Central memory CD4-positive, alpha-beta T cell (primary cell): ENCODE measurements at places on chromosomes 5 and 9.

GRCh38 chr9:131633491-131634031 is 88.2 kb downstream of the PRRT1B start:
- DNase-seq: no peak

- no peak for DNase-seq
Observed at GRCh38 chr5:93294199-93294598, 286.8 kb downstream of the NR2F1-AS1 start.

DNA sequence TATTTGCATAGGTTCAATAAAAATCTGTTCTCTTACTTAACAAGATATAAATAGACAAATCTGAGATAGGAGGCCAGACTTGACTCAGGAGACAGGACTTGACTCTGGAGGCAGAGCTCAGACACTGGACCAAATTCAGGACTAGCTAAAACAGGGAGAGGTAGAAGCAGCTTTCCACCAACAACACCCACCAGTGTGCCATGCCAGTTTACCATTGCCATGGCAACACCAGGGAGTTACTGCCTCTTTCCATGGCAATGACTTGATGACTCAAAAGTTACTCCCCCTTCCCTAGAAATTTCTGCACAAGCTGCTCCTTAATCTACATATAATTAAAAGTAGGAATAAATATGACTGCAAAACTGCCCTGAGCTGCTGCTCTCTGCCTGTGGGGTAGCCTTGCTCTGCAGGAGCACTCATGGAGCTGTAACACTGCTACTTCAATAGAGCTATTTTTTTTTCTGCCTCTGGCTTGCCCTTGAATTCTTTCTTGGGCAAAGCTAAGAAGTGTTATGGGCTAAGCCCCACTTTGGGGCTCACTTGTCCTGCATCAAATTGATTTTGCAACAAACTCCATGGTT is 473.0 kb downstream of the PLK2 start:
- no peak for DNase-seq

DNA sequence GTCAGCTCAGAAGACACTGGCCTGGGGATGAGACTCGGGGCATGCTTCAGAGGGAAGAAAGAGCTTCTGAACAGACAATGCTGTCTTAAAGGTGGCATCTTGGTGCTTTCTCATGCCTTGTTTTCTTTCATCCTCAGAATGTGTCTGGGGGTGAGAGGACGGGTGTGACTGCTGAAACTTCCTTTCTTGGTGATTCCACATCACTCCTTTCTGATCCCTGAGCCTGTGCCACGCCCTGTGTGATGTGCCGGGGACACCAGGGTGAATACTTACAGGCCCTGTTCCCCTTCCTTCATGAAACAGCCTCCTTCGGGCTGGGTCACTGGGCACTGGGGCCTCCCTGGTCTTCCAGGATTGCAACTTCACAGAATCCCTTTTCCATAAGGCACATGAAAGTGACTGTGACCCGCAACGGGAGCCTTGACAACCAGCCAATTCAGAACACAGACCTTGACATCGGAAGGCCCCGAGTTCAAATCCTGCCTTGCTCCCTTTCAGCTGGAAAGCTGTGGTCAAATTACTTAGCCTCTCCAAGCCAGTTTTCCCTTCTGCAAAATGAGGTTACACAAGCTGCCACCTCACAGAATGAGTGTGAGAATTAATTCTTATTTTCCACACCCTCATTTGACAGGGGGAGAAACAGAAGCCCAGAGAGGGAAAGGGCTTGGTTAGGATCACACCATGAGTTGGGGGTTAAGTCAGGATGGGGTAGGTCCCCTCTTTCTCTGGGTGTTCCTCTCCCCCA is 44.1 kb upstream of the IL17B start:
- no peak for DNase-seq

DNA sequence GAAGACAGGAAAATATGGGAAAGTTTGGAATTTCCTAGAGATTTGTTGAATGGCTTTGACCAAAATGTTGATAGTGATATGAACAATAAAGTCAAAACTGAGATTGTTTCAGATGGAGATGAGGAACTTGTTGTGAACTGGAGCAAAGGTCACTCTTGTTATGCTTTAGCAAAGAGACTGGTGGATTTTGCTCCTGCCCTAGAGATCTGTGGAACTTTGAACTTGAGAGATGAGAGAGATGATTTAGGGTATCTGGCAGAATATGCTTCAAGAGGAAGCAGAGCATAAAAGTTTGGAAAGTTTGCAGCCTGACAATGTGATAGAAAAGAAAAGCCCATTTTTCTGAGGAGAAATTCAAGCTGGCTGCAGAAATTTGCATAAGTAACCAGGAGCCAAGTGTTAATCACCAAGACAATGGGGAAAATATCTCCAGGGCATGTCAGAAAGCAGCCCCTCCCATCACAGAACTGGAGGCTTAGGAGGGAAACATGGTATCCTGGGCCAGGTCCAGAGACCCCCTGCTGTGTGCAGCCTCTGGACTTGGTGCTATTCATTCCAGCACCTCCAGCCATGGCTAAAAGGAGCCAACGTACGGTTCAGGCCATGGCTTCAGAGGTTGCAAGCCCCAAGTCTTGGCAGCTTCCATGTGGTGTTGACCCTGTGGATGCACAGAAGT is 114.3 kb upstream of the STARD4 start:
- DNase-seq: no peak

GRCh38 chr5:63240063-63240755 is 661.6 kb downstream of the LRRC70 start:
- DNase-seq: no peak

GRCh38 chr9:114008667-114009410 is 69.3 kb downstream of the AMBP start:
- no peak for DNase-seq

GRCh38 chr5:57538341-57538955 is 55.8 kb upstream of the ACTBL2 start:
- DNase-seq: no peak

GRCh38 chr5:8230868-8231267 is 361.9 kb downstream of the MTRR start:
- DNase-seq: no peak

DNA sequence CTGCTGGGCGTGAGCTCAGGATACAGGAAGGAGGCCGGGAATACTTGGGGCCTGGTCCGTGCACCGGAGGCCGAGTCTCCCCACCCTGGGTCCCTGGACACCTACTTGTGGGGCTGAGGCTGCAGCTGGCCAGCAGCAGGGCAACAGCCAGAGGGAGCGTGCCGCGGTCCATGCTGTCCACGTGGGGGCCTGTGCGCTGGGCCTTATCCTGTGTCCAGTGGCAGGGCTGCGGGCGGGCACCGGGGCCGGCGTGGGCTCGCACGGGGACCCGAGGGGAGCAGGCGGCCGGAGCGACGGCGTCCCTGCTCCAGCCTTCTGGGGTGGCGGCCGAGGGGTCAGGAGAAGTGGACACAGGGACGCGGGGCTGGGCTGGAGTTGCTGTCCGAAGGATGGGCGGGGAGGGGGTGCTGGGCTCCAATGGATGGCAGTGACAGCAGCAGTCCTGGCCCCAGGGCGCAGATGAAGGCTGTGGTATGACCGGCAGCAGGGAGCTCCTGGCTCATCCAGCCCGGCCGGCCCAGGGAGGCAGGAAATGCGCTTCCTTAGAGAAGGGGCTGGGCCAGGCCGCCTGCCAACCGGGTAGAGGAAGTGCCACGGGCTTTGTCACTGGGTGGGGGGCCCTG is at the start of gene ENG:
Gene ENG, minus strand, starts transcription at position 475 of the 623 bp plus-strand sequence. Its CDS starts 303 bp downstream, at position 172.
- no peak for DNase-seq

- DNase-seq: no peak
Observed at GRCh38 chr9:114124138-114124537, 25.0 kb upstream of the KIF12 start.

- no peak for DNase-seq
Observed at GRCh38 chr9:99628285-99628684, 193.4 kb upstream of the NR4A3 start.

DNA sequence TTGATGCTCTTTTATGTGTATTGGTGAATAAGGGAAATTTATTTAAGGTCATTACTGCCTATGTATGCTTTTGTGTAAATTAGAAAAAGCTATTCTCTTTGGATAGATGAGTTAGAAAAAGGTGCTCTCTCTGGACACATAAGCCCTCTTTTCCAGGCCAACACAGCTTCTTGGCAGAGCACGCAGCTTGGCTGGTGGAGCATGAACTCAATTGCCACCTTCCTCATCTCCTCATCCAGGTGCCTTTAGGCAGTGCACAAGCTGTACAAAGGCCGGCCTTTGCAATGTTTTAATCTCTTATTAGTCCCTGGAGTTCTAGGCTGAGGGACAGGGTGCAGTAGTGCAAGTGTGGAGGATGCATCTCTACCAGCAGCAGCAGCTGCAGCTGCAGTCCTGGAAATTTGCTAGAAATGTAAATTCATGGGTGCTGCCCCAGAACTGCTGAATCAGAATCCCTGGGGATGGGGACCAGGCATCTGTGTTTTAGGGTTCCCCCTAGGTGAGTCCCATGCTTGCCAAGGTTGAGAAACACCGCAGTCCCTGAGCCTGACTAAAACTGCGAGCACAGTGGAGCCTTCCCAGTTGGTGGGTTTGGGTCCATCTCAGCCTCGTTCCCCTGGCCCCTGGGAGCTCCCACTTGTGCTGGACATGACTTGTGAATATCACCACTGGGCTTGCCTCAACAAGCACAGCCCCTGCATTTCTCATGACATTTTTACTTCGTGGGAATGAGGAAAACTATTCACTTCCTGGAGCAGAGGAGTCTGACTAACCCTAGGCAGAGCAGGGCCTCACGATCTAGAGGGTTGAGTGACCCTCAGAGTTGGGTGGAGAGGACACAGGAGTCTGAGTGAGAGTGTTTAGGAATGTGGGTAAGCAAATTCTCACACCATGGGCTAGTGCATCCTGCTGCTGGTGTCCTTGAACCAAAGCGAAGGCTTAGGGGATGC is 272.3 kb downstream of the ZSWIM6 start:
- DNase-seq: no peak

DNA sequence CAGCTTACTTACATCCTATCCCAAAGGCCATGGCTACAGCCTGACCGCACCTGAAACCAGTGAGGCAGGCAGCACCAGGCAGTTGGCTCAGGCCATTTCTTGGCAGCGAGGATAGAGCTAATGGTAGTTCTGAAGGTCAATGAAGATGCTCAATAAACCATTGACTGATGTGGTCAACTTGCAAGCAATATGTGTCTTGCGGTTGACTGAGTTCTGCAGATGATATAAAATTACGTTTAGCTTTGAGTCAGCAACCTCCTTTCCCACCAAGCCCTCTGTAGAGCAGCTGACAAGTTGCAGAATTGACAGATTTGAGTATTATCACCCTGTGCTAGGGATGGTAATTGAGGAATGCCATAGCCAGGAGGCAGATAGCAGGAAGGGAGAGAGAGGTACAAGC is 189.0 kb upstream of the PUM3 start:
- DNase-seq: no peak

DNA sequence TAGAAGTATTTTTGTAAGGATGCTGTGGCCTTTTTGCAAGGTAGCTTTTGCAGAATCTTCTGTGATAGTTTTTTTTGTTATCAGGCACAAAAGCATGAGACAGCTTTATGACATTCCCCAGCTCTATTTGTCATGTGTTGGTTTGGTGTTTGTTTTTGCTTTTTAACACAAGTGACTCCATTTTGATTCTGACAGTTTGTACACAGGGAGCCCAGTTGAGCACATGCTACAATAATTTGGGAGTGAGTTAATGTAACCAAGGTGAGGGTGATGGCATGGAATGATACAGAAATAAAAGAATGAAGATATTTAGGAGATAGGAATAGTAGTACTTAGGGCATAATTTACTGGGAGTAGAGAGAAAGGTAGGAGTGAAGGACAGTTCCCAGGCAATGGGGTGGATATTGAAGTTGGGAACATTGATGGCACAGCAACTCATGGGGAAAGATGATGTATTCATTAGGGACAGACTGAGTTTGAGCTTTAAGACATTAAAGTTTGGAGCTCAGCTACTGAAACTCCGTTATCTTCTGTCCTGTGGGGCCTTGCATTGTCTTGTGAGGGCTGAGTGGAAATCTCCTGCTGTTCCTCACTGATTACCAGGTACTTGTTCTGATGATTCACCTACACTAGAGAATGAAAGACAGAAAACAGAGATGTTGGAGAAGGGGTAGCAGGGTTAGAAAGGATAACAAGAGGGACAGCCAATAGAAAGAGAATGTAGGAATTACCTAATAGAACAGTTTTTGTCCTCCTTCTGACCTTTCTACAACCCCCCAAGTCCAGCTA is 88.3 kb upstream of the CCDC112 start:
- no peak for DNase-seq

- DNase-seq: no peak
Observed at GRCh38 chr9:86035827-86036440, 63.4 kb downstream of the GOLM1 start.

GRCh38 chr9:73118286-73118685 is 33.4 kb upstream of the ANXA1 start:
- no peak for DNase-seq

GRCh38 chr9:113261917-113262671 is 13.3 kb downstream of the CDC26 start:
- DNase-seq: no peak

DNA sequence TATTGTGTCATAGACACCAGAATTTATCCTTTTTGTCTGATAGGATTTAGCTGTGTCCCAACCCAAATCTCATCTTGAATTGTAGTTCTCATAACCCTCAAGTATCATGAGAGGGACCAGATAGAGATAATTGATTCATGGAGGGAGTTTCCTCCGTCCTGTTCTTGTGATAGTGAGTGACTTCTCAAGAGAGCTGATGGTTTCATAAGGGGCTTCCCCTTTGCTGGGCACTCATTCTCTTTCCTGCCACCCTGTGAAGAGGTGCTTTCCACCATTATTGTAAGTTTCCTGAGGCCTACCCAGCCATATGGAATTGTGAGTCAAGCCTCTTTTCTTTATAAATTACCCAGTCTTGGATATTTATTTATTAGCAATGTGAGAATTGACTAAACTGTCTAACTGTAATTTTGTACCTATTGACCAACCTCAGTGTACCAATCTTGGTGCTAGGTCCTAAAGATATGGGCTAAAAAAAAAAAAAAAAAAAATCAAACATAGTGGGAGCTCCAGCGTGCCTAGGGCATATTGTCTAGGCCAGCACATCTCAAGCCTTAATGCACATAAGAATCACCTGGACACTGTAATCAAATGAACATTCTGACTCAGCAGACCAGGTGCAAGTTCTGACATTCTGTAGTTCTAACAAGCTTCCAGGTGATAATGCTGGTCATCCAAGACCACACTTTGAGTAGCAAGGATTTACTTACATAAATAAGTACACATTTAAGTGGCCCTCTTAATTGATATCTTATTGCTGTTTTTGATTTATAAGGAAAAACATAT is 30.5 kb downstream of the ST8SIA4 start:
- no peak for DNase-seq

GRCh38 chr5:125489146-125489545 is 742.7 kb upstream of the ZNF608 start:
- no peak for DNase-seq
